B cell (primary cell): ENCODE measurements at places on chromosomes 1 and 21.

DNA sequence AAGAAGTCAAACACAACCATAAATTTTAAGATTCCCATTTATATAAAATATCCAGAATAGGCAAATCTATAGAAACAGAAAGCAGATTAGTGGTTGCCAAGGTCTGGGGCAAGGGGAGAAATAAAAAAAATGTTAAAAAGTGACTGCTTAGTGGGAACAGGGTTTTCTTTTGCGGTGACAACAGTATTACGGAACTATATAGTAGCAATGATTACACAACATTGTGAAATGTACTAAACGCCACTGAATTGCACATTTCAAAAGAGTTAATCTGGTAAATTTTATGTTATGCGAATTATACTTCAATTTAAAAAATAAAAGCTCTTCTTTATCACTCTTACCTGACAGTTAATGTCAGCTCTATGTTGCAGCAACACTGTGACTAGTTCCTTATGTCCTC lies 105.2 kb downstream of the ACBD6 start:
- H3K4me1 ChIP-seq: no peaks in the 10 kb centered on the region
- H3K4me3 ChIP-seq: no peak overlapping the region
- H3K36me3 ChIP-seq: peaks cover 17% of the 10 kb centered on the region
- DNase-seq: no peak

DNA sequence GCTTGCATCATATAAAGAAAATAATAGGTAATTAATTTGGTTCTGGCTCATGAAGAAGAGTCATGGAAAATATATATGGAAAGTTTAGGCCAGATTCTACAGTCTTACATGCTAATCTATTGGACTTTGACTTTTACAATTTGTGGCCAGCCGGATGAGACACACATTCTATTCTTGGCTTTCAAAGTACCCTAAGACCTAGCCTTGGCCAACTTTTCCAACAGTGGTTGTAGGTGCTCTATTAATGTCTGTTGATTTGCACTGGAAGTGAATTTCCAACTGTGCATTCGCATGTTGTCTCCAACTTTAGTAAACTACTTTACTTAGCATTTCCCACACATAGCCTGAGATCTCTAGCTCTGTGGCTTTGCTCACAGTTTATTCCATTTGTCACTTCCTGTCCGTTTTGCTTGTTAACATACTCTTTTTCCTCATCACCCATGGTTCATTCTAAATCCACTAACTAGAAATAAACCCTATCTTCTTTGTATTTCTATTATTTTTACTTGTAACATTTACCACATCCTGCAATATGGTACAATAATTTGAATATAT lies 644.0 kb downstream of the PTPRC start:
- no peaks in the 10 kb centered on the region for H3K36me3 ChIP-seq
- no peak for DNase-seq
- no peak overlapping the region for H3K27ac ChIP-seq
- H3K4me3 ChIP-seq: no peak overlapping the region
- H3K27me3 ChIP-seq: no peaks in the 10 kb centered on the region
- H3K4me1 ChIP-seq: peaks cover 12% of the 10 kb centered on the region

- H3K36me3 ChIP-seq: no peaks in the 10 kb centered on the region
- peak; percentile 51 for DNase-seq
- H3K27me3 ChIP-seq: no peaks in the 10 kb centered on the region
- no peak overlapping the region for H3K4me3 ChIP-seq
Measured at GRCh38 chr1:22420455-22421053, 31.1 kb upstream of the ZBTB40 start.

DNA sequence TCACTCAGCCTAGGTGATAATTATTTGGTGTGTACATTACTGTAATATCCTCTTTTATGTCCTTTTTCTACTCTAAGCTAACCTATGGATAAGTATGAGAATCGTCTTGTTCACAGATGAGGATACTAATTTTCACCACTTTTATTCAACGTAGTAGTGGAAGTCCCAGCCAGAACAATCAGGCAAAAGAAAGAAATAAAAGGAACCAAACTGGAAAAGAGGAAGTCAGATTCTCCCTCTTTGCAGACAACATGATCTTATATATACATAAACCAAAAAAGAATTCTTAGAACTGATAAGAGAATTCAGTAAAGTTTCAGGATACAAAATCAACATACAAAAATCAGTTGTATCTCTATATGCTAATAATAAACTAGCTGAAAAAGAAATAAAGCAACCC lies 12.6 kb upstream of the RGL1 start:
- H3K4me1 ChIP-seq: no peaks in the 10 kb centered on the region
- no peak overlapping the region for H3K27ac ChIP-seq
- H3K4me3 ChIP-seq: no peak overlapping the region
- H3K27me3 ChIP-seq: no peaks in the 10 kb centered on the region
- no peaks in the 10 kb centered on the region for H3K36me3 ChIP-seq

- H3K4me1 ChIP-seq: no peaks in the 10 kb centered on the region
- H3K4me3 ChIP-seq: no peak overlapping the region
- H3K27me3 ChIP-seq: no peaks in the 10 kb centered on the region
- H3K27ac ChIP-seq: no peak overlapping the region
- no peaks in the 10 kb centered on the region for H3K36me3 ChIP-seq
- no peak for DNase-seq
Measured at GRCh38 chr1:177306019-177306415, 135.3 kb downstream of the BRINP2 start.
